ENCODE measurements at places on chromosomes 2 and 18.

GRCh38 chr2:208224802-208225201 is 30.1 kb downstream of the IDH1 start:
- no peak for DNase-seq

GRCh38 chr2:157986761-157987160 is 110.6 kb upstream of the ACVR1 start:
- no peak for DNase-seq

DNA sequence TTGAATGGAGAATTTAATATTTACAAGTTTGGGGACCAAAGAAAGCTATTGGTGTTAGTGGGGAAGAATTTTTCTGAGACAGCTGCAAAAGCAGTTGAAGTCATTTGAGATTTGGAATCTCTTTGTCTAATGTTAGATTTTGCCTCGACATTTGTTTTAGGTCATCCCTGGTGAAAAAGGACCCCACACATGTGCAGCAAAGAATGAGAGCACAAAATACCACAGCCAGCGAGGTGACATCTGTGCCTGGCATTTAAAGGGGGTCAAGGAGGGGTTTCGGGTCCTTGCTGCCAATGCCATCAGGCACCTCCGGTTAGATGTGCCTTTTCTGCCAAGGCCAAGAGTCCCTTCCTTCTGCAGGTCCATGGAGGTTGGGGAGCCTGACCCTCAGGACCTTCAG is 173.3 kb downstream of the TRIB2 start:
- no peak for DNase-seq

DNA sequence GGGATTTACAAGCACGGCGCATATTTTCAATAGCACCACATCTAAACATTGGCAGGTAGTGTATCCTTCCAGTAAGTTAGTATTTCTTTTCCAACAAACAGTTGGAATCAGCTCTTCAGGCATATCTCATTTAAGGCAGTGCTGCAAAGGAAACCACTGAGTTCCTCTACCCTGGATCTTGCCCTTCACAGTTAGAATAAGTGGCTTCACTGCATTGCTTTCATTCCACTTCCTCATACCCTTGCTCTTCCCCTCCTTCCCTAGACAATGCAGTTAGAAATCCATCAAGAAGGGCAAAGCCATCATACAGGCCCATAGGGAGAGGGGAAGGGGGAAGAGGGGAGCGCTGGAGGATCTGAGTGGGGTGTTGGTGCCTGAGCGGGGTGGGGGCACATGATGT is 173.7 kb downstream of the FBXO15 start:
- no peak for DNase-seq

DNA sequence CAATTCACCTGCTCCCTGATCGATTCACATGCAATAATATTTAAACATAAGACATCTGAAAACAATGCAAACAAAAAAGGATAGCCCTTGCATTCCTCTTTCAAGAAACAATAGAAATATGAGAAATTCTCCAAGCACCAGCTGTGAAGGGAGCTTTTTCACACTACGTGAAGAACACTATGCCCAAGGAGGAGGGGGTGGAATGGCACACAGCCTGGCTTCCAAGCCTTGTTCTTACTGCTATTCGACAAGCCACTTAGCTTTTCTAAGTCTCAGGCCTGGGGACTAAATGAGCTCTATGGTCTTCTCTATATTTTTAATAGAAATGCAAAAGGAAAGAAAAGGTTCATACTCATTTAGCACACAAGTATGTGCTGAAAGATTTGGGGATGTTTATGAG is 92.2 kb upstream of the CHRNA1 start:
- no peak for DNase-seq

DNA sequence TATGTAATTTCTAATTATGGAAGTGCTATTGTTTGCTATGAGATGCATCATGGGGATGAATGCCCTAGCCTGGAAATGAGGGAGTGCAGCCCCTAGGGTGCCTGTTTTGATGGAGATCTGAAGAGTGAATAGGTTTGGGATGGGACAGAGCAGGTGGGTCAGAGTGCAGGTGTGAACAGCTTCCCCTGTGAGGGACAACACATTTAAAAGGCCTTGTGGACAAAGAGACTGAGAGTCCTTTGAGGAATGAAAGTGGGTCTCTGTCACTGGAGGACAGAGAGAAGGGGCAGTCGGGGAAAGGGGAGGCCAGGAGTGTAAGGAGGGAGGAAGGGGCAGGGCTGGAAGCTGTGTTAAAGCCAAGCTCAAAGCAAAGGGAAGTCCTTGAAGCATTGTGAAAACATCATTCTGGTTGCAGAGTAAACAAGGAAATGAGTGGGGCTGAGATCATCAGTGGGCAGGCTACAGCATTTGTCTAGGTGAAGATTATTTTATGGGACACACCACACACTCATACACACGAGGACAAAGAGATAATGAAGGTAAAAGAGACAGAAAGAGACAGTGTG is 877.6 kb downstream of the SLC4A3 start:
- DNase-seq: peak; percentile 48

- DNase-seq: no peak
These were observed 56.3 kb downstream of the EPAS1 start for GRCh38 chr2:46353509-46353908.

- DNase-seq: no peak
These were observed 89.2 kb downstream of the SOCS6 start for GRCh38 chr18:70377857-70378701.

- DNase-seq: peak; percentile 76
These were observed 17.2 kb downstream of the SH3YL1 start for GRCh38 chr2:246489-247144.

DNA sequence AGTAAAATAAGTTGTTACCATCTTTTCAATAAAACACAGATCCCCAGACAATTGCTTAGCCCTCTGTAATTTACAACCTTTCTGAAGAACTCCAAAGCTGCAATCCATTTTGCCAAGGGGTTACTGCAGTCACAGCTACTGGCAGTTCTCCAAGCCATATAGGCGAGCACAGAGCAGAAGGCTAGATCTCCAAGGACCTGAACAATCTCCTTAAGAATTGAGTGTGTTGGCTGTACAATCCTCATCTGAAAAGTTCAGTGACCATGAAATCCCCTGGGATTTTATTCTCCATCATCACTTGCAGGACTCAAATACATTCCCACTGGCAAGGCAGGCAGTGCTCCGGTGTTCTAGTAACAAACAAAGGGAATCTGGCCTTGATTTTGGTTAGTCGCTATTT is 103.9 kb upstream of the LRP1B start:
- DNase-seq: peak; percentile 3

DNA sequence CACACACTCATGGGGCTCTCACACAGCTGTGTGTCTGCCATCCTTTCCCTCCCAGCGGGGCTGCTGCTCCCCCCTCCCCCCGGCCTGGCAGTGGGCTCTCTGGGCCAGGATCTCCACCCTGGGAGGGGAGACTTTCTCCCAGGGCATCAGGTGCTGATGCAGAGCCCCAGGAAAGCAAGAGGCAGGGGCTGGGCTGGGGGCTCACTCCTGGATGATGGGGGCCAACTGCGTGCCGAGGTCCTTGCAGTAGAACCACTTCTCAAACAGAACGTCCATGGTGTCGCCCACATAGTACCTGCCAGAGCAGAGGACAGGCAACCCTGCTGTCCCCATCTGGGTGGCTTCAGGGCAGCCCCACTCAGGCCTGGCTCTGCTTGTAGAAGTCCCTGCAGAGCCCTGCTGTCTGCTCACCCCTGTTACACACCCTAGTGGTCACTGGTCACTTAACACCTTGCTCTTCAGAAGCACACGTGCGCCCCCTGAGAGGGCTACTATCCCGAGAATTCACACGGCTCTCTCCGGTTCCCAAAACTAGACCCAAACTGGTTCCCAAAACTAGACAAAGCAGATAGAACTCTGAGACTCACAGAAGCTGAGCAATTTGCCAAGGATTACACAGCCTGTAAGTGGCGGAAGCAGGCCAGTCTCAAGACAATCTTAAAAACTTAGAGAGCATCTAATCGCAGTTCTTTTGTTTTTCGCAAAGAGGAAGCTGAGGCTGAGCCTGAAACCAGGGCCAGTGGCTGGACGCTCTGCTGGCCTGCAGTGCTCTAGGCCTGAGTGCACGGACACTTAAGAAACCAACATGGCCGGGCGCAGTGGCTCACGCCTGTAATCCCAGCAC is 6.6 kb upstream of the OXER1 start:
- DNase-seq: peak; percentile 28

GRCh38 chr2:239610457-239611221 is 209.8 kb upstream of the HDAC4 start:
- DNase-seq: no peak

DNA sequence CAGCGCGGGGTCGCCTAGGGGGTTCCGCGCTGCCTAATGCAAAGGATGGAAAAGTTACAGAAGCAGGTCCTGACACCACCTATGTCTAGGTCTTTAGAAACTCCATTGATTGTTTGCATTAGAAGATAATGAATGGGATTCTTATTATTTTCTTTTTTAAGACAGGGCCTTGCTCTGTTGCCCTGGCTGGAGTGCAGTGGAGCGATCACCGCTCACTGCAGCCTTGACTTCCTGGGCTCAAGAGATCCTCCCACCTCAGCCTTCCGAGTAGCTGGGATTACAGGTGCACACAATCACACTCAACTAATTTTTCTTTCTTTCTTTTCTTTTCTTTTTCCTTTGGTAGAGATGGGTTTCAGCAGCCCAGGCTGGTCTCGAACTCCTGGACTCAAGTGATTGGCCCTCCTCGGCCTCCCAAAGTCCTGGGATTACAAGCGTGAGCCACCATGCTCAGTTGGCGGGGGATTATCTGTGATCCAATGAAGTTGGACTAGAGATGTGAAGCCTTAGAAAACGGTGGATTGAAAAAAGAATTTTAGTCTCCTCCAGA is 761 bp upstream of the IDH1 start:
- DNase-seq: no peak

- no peak for DNase-seq
These were observed 12.3 kb upstream of the ODC1 start for GRCh38 chr2:10460366-10460796.

GRCh38 chr2:24011250-24012104 is 1.6 kb downstream of the MFSD2B start:
- no peak for DNase-seq

- no peak for DNase-seq
These were observed 116.7 kb downstream of the BCL2 start for GRCh38 chr18:63202828-63203227.

GRCh38 chr2:234963773-234964615 is 12.2 kb downstream of the SH3BP4 start:
- peak; percentile 23 for DNase-seq

Measured in fibroblast of skin of back (primary cell).